ENCODE measurements at places on chromosomes 6 and 20.

DNA sequence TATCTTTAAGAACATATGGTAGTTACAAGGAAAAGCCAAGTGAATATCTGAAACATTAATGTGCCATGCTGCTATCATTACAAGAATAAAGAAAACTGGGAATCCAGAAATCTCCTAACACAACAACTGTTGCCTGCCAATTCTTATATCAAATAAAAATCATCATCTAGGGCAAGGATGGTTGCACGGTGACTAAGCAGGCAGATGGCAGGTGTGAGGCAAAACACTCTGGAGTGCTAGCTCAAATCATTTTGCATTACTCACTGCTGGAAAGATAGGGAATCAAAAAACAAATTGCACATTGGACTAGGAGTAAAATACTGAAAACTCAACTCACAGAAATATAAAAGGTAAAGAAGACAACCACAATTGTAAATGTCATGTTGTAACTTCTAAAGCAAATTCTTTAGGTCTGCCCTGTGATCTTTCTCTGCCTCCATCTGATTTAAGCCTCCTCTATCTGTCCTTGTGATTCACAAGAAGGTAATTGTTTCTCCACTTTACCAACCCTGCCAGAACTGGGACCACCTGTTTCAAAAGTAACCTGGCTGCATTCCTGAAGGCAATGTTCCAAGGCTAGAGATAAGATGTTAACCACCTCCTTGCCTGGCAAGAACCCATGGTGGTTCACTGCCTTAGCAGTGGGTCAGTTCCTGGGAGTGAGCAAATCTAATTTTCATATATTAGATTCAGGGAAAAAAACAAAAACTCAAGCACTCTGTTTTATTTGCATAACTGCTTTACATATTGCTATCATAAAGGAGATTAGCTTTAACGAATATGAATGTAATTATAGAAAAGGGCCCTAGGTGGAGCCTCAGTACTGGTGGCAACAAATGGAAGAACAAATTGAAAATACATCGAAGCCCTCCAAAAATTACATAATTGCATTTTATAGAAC is 33.1 kb upstream of the LCA5 start:
- peak; percentile 80 for DNase-seq

GRCh38 chr6:111976139-111976538 is 77.8 kb upstream of the CCN6 start:
- no peak for DNase-seq

GRCh38 chr20:23585808-23586734 is 17.8 kb upstream of the CST9L start:
- DNase-seq, result no peak

DNA sequence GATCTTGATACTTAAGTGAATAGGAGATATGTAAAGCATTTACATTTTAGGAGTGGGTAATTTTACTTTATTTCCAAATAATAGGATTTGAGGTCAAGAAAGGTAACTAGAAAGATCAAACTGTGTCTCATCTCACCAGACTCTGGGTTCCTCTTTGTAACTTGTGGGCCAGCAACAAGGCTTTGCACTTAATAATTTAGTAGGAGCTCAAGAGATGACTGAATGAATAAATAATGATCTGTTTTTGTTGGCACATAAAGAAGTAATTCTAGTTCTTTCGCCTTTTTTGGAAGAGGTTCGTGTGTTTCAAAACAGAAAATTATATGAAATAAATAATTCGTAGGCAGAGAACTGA is 67.4 kb upstream of the FABP7 start:
- no peak for DNase-seq

GRCh38 chr6:74356391-74356790 is 660.4 kb downstream of the CD109 start:
- DNase-seq, result peak; percentile 42

DNA sequence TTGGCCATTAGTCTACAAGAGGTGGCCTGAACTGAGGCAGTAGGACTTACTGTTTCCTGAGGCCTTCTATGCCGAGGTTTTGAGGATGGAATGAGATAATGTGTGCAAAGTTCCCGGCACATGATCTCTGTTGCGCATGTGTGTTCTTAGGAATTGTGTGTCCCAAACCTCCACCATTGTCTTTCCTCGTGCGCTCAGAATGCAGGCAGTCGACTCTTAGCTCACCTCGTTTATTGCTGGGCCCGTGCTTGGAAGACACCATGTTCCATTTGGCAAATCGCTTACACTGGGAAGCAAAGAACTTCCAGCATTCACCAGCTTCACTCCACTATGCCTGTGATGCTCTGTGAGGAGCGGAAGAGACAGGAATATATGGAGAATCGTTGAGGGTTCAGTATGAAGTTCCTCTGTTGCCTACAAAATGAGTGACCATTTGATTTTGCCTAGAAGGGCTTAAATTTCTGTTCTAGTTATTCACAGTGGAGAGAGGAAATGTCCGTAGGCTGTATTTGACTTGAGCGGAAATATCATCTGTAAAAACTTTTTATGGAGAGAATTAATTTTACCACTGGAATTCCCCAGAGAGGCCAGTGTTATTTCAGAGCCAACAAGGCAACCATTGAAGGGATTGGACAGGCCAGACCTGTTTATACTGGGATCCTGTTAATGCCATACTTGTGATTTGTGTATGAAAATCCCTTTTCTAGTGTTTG is 75.7 kb upstream of the CLDN20 start:
- DNase-seq, result no peak

DNA sequence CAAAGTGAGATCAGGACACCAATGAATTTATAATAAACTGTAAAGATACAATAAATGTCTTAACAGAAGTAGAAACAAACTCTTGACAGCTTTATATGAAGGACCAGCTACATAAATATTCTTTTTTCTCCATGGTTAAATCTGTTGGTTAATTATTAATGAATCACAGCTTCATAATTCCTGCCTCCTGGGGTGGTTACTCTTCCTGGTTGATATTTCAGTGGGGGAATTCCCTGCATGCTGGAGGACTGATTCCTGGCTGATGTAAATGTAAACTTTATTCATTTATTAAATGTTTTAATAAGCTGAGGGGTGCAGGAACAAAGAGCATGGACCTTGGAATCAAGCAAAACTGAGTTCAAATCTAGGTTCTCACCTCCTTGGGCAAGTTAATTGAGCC is 16.2 kb upstream of the RCAN2 start:
- no peak for DNase-seq

DNA sequence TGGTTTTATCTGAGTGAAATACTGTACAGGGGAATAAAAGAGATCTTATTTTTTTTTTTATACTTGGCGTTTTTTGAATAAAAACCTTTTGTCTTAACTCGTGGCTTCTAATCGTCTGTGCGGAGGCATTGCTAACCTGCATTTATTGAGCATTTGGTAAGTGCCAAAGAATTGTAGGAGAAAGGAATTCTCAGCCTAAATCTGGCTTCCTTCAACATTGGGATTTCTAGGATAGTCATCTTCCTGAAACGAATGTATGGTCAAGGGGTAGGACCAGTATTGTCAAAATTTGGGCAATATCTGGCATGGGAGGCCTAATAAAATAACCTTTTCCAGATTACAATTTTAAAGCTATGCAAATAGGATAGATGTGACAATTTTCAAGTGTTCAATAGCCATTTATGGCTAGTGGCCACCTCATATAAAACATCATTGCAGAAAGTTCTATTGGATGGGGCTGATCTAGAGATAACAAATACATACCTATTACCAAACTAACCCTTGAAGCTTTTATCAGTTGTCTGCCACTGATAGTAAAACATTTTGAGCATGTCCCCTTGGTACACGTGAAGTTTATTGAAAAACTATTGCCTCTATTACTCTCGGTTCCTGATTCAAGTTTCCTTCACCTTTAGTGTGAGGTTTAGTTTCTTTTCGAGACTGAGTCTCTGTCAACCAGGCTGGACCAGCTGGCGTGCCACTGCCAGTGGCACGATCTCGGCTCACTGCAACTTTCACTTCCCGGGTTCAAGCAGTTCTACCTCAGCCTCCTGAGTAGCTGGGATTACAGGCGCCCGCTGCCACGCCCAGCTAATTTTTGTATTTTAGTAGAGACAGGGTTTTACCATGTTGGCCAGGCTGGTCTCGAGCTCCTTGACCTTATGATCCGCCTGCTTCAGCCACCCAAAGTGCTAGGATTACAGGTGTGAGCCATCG is 5.6 kb downstream of the PIM1 start:
- no peak for DNase-seq

DNA sequence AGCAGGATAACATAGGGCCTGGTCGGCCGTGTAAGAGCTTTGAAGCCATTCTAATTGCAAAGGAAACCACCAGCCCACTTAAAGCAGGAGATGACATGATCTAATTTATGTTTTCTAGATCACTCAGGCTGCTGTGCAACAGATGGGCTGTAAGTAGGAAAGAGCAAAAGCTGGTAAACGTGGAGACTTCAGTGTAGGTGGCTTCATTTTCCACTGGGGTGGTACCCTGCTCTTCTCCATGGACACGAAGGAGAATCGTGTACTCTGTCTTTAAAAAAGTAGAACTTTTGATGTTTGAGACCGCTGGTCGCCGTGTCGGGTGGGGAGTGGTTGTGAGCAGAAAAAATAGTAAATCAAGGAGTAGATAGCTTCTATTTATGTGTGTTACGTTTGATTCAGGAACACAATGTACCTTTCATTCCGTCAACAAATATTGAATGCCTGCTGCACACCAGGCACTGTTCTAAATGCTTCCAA is 6.4 kb downstream of the CASS4 start:
- DNase-seq, result no peak

DNA sequence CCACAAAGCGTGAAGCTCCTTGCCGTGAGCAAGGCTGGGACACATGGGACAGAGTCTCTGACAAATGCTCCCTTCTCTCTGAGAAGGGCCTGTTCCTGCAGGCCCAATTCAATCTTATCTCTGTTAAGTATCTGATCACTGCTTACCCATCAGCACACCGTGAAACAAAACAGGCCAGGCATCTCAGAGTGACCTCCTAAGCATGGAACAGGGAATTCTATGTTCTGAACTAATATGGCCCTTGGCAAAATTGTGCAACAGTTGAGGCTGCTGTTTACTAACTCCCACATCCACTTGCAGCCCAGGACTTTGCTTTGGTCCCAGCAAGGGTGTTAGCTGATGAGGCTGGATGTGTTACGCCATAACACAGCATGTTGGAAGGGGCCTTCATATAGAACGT is 79.2 kb downstream of the GCLC start:
- no peak for DNase-seq

- no peak for DNase-seq
Measured at GRCh38 chr20:48034751-48035150, 249.5 kb upstream of the SULF2 start.

- DNase-seq, result no peak
Measured at GRCh38 chr6:126170433-126170832, 169.5 kb upstream of the CENPW start.

- no peak for DNase-seq
Measured at GRCh38 chr20:40562031-40562430, 127.0 kb downstream of the MAFB start.

DNA sequence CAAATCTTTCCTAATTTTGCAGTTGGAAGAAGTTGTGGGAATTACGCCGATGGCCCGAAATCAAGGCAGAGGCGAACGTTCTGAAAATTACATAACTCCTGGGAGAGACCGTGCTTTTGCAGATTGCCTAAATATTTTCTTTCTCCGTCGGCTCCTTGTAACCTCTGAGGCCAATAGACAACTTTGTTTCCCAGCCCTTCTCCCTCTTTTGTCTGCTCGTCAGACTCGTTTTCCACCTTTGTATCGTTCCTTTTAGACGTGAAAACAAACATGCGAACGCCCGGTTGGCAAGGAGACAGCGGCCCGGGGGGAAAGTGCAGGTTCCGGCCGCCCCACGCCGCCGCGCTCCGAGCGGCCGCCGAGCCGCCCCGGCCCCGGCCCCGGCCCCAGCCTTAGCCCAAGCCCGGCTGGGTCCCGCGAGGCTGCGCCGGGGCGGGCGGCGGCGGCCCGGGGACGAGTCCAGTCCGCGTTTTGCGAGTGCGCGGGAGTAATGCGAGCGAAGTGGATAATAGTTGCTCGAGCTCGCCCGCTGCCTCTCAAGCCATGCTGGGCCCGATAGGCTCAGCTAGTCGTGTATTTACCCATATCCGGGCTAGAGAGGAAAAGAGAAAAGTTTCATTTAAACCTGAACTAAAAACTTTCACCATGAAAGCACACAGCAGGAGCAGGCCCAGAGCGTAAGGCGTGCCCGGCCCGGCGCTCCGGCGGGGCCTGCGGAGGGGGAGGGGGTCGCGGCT is at the start of gene ARID1B:
ARID1B (plus strand) TSS at position 539 of the 737 bp plus-strand sequence. CDS start 303 bp downstream, outside the sequence.
- no peak for DNase-seq

Measured in HCT116 (cell line).